CD8-positive, alpha-beta memory T cell (primary cell): ENCODE measurements at places on chromosomes 5 and 9. TPM values are rescaled to one million over a fixed set of nuclear protein-coding genes. Genes with fewer than 3 reads are reported as not detected.

DNA sequence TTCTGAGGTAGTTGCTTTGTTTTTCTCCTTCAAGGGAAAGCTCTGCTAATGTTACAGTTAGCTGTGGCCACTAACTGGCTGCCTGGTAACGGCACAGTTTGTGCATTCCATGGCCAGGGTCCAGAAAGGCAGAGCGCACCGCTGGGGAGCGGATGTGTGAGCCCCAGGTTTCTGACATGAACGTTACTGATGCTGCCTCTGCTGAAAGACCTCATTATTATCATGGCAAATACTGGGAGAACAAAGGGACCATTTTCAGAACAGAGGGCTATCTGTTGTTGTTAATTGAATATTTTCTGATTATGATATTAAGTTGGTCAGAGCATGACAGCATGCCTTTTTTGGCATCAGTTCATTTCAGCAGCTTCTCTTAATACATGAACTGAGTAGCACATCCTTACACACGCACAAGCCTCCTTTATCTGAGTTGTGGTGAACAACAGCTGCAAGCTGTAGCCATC is 134.1 kb downstream of the NUDT12 start:
- DNase-seq: no peak

DNA sequence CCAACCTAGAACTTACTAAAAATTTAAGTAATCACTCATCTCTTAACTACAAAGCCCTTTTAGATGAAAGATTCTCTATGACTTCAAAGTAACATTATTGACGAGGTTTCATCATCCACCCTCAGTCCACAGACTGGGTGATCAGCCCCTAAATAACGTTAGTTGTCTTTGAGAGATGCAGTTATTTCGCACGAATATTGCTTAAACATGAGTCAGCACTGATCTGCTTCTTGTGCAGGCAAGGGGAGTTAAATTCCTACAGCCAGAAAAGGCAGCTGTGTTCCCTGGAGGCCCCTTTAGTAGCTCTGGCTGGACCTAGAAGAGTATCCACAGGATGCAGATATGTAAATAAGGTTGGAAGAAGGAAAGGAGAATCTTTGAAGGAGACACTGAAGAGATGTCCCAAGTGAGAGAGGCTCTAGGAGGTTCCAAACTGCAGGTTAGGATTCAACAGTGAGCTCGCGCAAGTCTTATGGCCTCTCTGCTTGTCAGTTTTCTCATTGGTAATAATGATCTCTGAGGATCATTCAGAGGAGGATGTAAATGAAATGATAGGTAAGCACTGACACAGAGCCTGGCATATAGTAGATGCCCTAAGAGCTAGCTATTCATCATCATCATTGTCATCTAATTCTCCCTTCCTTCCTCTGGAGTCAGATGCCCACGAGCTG is 122.2 kb upstream of the MAN2A1 start:
- no peak for DNase-seq

- DNase-seq: no peak
Measured at GRCh38 chr5:96788112-96788749, 19.5 kb downstream of the ERAP1 start.

DNA sequence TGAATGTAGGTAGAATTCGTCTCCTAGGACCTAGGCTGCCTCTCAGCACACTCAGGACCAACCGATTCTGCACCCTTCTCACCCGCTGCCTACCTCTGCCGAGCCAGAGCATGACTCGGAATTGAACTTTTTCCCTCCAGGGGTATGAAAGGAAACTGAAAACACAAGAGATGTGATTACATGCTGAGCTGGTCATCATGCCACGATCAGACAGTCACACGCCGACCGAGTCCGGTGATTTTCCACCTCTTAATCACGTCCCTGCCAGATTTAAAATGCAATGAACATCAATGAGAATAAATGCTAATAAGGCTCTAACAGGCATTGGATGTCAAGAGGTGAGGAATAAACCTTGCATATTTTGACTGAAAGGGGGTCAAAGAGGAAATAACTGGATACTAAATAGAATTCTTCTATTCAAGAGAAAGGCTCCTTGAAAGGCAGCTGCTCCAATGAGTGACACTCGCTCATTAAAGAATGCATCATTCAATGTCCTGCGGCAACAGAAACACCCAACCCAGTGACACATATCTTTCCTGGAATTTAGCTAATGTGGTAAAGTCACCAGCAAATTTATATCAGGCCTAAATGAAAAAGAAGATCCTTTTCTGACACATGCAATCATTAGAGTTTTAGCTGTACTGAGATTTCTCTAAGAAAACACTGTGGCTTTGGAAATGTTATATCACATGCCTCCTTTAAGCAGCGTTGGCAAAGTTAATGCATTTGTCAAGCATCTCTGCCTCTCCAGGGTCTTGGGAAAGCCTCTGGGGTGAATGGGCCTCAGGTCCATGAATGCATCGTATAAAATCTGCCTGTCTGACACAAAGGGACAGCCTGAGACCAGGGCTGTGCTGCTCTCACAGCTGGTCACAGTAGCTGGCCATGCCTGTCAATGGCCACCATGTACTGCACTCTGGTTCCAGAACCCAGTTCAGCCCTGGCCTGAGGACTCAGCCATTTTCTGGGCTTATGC is 128.7 kb downstream of the SPOCK1 start:
- no peak for DNase-seq

DNA sequence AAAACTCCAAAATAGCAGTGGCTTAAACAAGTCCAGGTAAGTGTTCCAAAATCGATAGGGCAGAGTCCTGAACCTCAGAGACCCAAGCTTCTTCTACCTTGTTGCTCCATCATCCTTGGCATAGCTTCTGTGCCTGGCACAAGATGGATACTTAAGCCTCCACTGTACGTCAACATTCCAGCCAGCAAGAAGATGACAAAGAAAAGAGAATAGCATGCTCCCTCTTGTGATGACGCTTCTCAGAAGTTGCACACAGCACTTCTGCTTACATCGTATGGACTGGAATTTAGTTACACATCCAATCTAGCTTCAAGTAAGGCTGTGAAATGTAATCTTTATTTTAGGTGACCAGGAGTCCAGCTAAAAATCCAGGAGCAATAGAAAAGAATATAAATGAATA is 227.4 kb downstream of the ESM1 start:
- DNase-seq: no peak

DNA sequence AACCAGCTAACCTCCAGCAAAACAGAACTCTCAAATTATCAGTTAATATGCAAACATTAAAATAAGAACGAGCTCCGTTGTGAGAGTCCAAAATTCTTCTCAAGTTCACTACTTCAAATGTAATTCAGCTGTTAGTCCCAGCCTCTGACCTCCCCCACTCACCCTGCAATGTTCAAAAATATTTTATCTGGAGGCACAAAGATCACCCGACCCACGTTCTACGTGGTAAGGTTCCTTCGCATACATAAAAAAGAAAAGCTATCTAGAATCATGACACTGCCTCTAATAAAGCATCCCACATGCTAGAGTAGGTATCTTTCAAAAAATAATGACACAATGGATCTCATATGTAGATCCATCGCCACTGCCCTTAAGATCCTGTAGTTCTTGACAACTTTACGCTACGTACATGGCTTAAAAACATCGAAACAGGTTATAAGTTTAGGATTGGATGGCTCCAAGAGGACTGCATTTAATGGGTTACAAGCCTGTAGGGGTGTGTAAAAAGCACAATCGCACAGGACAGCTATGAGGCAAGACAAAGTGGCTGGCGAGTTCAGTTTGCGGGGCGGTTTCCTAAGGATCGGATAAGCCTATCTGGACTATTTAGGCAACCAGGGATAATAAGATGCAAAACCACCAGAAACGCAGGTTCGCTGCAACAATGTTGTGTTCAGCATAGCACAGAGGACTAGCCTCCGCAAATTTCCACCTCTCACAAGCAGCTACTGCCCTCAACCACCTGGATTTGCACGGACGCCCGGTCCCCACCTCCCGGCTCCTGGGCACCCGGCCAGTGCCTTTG is 969 bp downstream of the CLK4 start:
- no peak for DNase-seq

GRCh38 chr9:136239135-136239982 is 6.3 kb downstream of the QSOX2 start:
- no peak for DNase-seq

DNA sequence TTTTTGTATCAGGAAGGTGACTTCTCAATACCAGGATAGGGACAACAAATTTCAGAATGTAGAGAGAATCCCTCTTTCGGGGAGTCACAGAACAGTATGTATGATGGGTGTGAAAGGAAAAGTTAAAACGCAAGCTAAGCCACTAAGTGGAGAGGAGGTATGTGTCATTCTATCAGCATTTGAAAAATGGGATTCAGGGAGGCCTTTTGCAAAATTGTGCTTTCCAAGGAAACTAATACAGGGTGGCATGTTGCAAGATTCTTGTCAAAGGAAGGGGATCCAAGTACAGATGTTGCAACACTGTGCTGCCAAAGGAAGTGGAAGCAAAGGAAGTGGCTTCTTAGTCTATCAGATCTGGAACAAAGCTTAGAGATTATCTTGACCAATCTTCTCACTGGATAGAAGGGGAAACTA is 12.6 kb upstream of the TNIP1 start:
- DNase-seq: peak; percentile 15

GRCh38 chr9:126236273-126236672 is 90.4 kb upstream of the MVB12B start:
- no peak for DNase-seq

DNA sequence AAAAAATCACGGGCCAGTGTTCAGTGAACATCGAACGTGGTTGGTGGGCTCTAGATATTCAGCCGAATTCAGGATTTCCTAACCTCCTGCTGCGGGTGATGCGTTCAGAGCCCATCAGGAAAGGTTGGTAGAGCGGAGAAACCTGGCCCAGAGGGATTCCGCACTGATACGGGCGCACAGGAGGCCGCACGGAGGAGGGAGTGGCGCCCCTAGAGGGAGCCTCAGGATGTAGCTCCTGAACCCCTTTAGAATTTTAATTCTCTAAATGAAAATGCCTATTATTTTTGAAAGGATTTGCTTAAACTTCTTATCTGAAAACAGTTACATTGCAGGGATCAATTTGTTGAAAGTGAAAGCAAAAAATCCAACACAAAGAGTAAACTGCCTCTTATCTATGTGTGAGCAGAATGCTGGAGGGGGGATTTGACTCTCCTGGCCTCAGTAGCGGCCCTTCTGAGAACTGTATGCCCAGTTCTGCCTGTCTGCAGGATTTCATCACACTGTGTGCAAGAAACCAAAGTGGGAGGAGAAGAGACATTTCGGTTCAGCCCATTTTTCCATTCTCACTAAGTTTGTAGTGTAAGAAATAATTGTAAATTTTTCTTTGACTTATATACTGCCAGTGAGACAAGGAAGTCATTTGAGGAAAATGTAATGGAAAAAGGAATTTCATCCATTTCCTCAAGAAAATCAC is 75.9 kb downstream of the TENT4A start:
- no peak for DNase-seq

- no peak for DNase-seq
Measured at GRCh38 chr5:148090146-148090772, 26.5 kb downstream of the SPINK5 start.

- DNase-seq: no peak
Measured at GRCh38 chr9:78029551-78030295, 1.9 kb downstream of the GNAQ start.

DNA sequence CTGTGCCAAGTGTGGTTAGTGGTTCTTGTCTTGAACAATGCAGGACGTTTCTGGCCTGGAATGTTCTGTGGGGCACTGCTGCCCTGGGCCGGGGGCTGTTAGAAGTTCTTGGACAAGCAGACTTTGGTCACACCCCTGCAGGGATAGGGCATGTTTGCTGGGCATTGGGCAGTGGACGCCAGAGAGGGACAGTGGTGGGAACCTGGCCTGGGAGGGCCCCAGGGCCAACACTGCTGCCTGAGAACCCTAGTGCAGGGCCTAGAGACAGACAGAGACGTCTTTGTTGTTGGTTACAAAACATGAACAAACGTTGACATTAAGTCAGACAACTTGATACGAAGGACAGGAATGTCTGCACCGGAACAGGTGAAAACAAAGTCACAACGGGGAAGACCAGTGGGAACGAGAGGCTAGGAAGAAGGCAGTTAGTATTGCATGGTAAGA is 57.0 kb downstream of the WNK2 start:
- no peak for DNase-seq

DNA sequence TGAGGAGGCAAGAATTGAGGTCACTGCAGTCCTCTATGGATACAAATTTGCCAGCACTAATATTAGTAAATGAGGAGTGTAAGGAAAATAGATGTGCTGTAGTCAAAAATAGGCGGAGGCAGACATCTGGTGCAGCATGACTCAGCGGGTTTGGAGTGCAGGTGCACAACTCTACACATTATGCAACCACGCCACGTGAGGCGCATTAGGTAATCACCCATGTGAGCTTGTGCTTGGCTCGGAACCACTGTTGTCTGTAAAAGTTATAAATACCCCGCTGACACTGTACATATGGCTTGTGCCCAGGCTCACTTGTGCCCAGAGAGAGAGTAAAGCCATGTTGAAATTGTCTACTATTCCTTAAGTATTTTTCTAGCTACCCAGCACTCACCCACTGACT is 623.5 kb upstream of the NUDT12 start:
- no peak for DNase-seq

DNA sequence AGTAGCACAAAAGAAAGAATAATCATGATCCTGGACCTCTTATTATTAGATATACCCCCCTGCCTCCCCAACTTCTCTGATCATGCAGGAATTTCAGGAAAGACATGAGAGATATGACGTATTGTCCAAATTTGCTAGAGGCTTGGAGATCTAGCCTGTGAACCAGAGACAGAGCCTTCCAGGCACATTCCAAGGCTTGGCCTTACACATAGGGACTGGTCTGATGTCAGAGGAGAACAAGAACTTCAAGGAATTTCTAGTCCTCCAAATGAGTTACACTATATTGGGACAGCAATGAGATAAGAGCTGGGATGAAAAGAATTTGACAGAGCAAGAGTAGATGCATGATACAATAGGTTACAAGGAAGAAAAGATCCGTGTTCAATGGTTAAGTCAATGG is 67.0 kb downstream of the MCTP1 start:
- no peak for DNase-seq

GRCh38 chr9:120734607-120735410 is 20.5 kb upstream of the MEGF9 start:
- DNase-seq: no peak

Gene ENC1
- 0.93 TPM for total RNA-seq

Gene TAS2R1
- total RNA-seq: not detected

Gene ARHGEF37
- total RNA-seq: 0.53 TPM

Gene DNAJC21
- total RNA-seq: 64.7 TPM

Gene TAL2
- total RNA-seq: not detected

Gene PCDHA7
- not detected for total RNA-seq

Gene EPB41L4B
- 0.44 TPM for total RNA-seq

Gene SLC1A3
- total RNA-seq: 0.35 TPM

Gene SGCD
- 0.11 TPM for total RNA-seq

Gene ZNF608
- total RNA-seq: not detected
